ENCODE measurements at places on chromosomes 3 and 15. TPM values are rescaled to one million over a fixed set of nuclear protein-coding genes. Genes with fewer than 3 reads are reported as not detected.

DNA sequence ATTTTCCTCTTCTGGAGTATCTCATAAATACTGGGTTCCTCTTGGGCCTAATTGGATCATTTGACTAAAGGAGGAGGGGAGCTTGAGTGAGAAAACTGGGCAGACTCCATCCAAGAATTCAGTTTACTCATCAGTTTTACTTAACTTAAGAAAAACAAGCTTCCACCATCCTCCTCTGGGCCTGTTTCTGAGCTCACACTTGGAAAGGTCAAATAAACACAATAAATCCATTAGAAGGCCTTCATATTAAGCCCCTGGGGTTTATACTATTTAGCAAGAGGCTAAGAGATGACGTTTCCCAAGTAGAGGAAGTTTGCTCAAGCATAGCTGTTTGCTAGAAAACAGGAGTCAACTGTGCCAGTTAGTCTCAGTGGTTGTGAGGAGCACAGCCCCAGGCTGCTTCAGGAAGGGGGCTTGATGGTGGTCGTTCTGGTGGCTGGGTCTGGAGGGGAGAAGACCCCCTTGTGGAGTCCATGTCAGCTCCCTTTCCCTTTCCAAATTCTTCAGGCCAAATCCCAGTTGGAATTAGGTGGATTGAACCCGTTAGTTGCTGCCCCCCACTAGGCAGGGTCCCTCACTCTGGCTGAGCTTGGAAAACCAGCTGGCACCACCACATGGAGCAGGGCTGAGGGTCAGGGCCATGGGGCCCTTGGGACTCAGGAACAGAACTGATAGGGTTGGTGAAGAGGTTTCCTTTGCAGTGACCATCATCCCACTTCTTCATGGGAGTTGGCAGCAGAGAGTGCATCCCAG, 64.8 kb downstream of the SPSB4 start:
- DNase-seq = no peak

DNA sequence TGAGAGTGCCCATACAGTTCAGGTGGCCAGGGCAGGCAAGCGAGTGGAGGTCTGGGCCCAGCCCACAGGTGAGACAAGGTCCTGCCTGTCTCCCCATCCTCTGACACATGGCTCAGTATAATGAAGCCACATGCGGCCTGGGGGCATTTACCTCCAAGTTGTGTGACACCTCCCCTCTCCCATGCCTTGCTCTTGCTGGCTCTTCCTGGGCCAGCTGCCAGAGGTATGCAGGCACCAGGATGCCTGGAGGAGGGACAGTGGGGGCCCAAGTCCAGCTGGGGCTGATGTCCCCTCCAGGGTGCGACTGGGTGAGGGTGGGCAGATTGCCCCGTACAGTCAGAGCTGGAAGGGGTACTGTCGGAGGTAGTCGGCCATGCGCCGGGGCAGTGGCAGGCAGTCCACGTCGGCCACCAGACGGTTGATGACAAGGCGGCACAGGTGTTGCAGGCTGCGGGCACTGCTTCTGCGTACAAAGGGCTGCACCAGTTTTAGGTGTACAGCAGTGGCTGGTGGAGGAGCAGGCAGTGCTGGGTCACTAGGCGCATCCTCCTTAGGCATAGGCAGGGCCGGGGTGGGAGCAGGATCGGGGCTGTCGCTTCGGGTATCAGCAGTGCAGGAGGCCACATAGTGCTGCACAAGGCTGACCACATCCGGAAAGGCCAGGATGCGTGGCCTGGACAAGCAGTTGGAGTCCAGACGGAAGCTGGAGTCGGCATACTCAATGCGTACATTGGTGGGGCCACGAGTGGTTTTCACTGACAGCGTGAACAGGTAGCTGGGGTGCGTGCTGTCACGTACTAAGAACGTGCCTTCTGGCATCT, 4.1 kb downstream of the CISH start:
- DNase-seq = no peak

DNA sequence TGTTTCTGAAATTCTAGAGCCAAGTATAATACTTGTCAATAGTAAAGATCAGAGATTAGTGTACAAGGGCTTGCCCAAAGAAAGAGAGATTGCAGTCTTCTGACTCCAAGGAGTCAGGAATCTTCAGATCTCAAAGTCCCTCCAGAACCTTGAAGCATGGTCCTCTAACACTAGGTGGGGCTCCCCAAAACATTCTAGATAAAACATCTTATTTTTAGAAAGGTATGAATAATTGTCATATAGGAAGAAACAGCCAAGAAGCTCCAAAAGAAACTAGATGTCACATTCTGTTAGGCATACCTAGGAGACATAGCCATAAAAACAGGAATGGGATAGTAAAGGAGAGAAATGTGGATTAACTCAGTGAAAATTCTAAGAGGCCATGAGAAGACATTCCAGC, 10.7 kb downstream of the MUC13 start:
- DNase-seq = no peak

- no peak for DNase-seq
Observed at GRCh38 chr3:139654637-139655365, 23.0 kb downstream of the NMNAT3 start.

GRCh38 chr15:95503107-95503506, 827.4 kb upstream of the NR2F2 start:
- DNase-seq = no peak

DNA sequence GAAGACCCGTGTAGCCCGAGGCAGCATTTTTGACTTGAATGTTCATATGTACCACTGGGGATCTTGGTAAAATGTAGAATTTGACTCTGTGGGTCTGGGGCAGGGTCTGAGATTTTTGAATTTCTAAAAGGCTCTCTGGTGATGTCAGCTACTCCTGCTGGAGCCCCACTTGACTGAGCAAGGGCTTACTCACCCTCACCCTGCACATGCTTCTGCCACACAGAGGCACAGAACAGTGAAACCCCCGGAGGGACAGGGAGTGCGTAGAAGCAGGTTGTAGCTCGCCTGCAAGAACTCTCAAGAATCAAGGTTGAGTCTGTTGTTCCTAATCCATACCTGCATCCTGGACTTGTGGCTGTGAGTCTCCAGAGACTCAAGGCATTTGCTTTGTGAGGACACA, 41.1 kb downstream of the SLCO3A1 start:
- no peak for DNase-seq

GRCh38 chr15:27854601-27855000, 244.5 kb downstream of the OCA2 start:
- no peak for DNase-seq

- DNase-seq = no peak
Observed at GRCh38 chr3:9153904-9154619, 95.4 kb downstream of the SRGAP3 start.

DNA sequence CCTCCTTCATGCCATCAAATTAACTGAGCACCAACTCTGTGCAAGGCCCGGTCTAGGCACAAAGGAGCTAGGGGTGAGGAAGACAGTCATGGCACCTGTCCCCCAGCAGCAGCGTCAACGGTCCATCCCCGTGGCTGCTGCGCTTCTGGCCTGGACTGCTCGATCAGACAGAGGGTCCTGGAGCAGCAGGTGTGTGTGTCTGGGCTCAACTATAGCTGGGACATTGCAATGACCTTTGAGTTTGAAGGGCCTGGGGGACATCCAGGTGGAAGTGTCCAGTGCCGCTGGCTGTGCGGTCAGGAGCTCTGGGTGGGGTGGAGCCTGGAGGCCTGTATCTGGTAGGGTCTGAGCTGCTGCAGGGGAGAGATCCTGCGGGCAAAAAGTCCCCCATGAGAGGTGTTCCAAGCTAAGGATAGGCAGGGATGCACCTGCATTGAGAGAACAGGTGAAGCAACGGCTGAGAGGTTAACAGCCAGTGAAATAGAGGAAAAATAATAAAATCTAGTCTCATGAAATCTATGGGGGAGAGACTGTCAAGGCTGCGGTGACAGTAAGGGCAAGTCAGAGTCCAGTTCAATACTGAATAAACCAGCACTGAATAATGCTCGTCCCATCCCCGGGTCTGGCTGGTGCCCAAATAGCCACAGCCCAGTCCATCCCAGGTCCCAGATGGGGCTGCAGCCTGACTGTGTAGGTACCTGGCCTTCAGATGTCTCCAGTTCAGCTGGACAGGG, 25.4 kb upstream of the SLC41A3 start:
- DNase-seq = peak; percentile 1

TF gene
- total RNA-seq = not detected
